NCI-H774 (cell line): ENCODE measurements at places on chromosomes 3 and 15.

- DNase-seq: no peak
Observed at GRCh38 chr3:102081572-102082289, 232.4 kb downstream of the NFKBIZ start.

DNA sequence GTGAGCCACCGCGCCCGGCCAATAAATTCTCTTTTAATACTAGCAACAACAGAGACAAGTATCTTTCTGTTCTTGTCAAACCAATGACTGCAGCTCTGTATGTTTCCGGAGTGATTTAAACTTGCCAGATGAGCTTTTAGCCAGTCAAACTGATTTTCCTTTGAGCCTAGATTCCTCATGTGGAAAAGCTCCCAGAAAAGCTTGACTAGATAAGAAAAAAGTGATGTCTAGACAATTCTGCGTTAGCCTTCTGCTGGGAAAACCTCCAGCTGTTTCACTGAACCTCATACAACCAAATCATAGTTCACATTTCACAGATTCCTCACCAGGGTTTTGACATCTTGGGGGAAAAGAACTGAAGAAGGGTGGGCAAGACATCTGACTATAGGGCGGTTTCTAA is 78.6 kb downstream of the MAGI1 start:
- DNase-seq: no peak

DNA sequence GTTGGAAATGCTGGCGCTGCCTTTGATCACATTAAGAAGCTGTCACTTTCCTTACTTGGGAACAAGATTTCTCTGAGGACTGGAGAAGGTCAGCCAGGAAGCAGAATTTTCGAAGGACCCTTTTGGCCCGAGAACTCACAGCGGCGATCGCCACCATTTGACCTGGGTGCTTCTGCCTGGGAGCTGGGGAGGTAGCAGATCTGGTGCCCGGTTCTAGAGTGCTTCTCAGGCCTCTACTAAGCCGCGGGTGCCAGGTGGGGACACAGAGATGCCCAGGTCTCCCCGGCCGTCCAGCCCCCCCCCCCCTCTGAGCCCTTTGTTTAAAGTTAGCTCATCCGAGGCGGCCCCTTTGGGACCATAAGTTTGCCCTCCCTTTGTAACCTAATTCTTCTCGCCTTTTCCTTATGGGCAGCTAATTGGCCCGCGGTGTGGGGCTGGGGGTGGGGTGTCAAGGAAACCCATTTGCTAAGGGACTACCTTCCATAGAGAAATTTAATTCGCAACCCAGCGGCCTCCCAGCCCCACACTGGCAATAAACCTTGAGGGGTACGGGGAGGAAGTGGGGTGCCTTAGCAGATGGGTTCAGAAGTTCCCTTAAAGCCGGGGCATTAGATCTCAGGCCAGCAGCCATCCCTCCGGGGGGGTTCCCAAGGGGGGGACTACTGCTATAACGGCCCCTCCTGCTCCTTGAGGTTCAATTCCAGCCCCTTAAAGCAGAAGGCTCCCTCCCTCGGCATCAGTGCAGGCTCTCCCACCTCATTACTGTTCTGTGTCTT is 1.9 kb downstream of the GATA2 start:
- no peak for DNase-seq

DNA sequence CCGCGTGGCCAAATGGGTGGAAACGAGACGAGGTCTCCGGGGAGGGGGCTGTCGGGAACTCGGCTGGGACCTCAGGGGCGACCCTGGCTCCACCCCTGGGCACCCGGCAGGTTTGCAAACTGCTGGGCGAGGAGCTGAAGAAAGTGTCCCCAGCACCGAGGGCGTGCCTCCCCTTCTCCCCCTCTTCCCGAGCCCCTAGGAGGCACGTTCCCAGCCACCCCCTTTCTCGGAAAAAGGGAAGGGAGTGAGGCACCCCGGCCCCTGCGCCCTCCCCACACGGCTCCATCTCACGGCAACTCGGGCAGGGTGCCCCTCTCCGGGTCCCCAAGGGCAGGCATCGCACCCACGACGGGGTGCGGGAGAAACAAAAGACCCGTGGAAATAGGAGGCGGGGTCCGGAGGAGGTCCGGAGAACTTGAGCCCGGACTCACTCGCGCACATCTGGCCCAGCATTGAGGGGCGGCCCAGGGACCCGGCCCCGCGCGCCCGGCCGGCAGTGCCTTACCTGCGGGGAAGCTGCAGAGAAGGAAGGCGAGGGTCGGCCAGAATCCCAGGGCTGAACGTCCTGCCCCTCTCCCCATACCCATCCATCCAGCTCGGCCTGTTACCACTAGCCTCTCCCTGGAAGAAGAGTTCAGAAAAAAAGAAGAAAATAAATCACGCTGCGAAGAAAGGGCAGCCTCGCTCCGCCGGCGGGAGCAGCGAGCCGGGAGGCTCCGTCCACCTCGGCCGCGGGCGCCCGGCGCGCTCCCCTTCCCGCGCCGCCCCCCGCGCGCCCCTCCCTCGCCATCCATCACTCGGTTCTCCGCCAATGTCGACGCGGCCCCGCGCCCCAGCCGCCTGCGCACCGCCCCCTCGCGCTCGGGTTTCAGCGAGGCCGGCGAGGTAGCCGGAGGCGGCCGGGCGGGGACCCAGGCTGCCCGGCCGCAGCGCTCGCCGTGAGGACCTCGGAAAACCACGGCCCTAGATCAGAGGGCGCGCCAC is 16.3 kb downstream of the RGMA start:
- no peak for DNase-seq

- no peak for DNase-seq
Observed at GRCh38 chr3:127404221-127405009, 116.6 kb upstream of the PRR20G start.

DNA sequence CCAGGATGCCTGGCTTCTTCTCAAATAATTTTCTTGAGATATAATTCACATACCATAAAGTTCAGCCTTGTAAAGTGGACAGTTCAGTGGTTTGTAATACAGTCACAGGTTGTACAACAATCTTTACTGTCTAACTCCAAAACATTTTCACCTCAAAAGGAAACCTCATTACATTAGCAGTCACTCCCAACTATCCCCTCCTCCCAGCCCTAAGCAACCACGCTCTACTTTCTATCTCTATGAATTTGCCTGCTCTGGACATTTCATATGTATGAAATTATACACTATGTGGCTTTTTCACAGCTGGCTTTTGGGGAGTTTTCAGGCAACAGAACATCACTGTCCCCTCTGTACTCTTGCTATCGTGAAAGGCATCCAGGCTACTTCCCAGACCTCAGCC is 17.5 kb downstream of the TGM5 start:
- DNase-seq: no peak

DNA sequence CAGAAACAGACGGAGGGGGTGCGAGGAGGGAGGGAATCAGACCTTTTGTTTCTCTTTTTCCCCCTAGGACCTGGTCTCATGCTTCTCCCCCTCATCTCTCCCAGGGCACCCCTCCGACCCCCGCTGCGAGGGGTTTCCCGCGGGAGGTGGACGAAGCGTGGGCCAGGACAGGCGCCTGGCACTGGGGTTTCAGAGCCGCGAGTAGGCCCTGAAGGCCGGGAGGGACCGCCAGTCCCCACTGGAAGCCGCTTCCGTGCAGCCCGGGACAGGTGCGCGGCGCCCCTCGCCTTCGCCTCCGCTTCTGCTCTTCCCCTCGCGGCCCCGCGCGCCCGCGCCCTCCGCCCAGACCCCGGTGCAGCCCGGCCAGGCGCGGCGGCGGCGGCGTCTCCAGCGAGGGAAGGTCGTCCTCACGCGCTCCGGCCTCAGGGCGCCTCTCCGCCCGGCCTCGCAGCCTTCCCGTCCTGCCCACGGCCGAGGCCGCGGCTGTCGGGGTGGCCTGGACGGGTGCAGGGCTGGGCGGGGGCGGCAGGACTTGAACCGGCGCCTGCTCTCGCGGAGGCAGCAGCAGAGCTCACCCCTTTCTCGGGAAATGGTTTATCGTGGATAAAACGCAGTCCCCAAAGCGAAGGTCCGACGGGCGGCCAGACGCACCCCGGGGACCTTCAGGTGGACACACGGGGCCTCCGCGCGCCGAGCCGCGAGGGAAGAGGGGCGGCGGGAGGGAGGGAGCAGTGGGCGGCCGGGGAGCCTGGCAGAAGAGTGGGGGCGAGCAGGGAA is 31.5 kb upstream of the ADAMTS17 start:
- DNase-seq: no peak

DNA sequence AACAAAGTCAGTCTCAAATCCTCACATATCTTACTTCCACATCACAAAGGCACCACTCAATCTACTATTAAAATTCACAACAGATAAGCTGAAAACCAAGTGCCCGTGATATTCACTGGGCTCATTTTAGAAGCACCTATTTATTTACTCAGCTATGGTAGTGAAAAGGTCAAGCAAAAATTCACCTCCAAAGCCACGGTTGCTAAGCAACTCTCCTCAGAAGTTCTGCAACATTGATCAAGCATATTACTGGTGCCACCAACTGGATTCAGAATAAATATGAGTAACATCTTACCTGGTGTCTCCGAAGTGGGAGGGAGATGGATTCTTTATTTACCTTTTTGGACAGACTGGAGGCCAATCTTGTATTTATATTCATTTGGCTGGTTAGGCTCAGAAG is 714.8 kb downstream of the FHIT start:
- DNase-seq: peak; percentile 24
